Keratinocyte (primary cell): ENCODE measurements at places on chromosomes 6 and 20. TPM values are rescaled to one million over a fixed set of nuclear protein-coding genes. Genes with fewer than 3 reads are reported as not detected.

The FBXO9 gene
- 51.5 to 71.8 TPM (median 52.1 TPM) in 3 replicates for polyA plus RNA-seq

- DNase-seq, result no peak
These were observed 59.7 kb downstream of the EDN3 start for GRCh38 chr20:59359906-59360725.

DNA sequence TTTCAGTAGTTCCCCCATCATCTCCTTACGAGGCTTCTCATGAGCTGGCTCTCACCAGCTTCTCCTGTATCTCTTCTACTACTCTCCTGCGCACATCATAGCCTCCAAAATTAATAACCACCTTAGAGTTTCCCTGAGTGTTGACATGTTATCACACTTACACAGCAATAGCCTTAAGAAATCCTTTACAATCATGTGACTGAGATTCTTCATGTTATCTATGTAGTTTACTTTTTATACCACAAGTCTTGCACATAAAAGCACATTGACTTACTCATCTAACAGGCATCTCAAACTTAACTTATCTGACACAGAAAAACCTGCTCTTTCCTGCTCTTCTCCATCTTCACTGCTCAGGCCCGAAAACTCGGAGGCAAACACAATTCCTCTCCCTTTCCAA, 103.7 kb upstream of the TAB2 start:
- DNase-seq, result no peak

The UST gene
- 5.0 to 6.1 TPM (median 6.0 TPM) in 3 replicates for polyA plus RNA-seq

The NOX3 gene
- polyA plus RNA-seq, result not detected in 3 replicates
